ENCODE measurements at places on chromosomes 1 and 21. TPM values are rescaled to one million over a fixed set of nuclear protein-coding genes. Genes with fewer than 3 reads are reported as not detected.

Gene ATP5PB
- total RNA-seq: 177 TPM

Gene VASH2
- total RNA-seq: 0.10 TPM

Gene IL12RB2
- total RNA-seq: 1.3 TPM

Gene CRYAA
- total RNA-seq: not detected

Gene KCNJ9
- not detected for total RNA-seq

Gene ACBD3
- total RNA-seq: 53.4 TPM

Gene PRSS38
- not detected for total RNA-seq

Gene TBX19
- total RNA-seq: 1.5 TPM

Gene LPAR3
- 0.84 TPM for total RNA-seq

Gene SNX7
- 0.42 TPM for total RNA-seq

Gene SLC5A3
- 16.6 TPM for total RNA-seq

Gene CHRM3
- total RNA-seq: 0.10 TPM

Gene SPRR2E
- not detected for total RNA-seq

Gene FAM177B
- 0.63 TPM for total RNA-seq

Gene IL22RA1
- total RNA-seq: not detected

Gene KCNH1
- not detected for total RNA-seq

Gene FNBP1L
- total RNA-seq: 2.2 TPM

Gene PTGFR
- under 0.01 TPM for total RNA-seq

Gene C1orf185
- not detected for total RNA-seq

Gene FCRLB
- 1.0 TPM for total RNA-seq

Gene PLA2G2F
- total RNA-seq: not detected

Gene C8A
- not detected for total RNA-seq

Gene MCL1
- total RNA-seq: 1,412 TPM

Gene LIPI
- not detected for total RNA-seq

Gene TNFRSF18
- 1.2 TPM for total RNA-seq

Gene ACTA1
- total RNA-seq: not detected

Gene KRTAP19-1
- total RNA-seq: not detected

Gene PLA2G2C
- under 0.01 TPM for total RNA-seq

Gene DMRTA2
- under 0.01 TPM for total RNA-seq

Gene LAMC1
- 2.6 TPM for total RNA-seq

Gene TAF5L
- 20.1 TPM for total RNA-seq

Gene TRPM2
- 2.2 TPM for total RNA-seq

Gene VHLL
- not detected for total RNA-seq

Gene IL19
- total RNA-seq: 0.10 TPM

Gene S100A7
- total RNA-seq: not detected

Gene TFF2
- not detected for total RNA-seq

Gene OR2T35
- total RNA-seq: 0.42 TPM

Gene NCAM2
- total RNA-seq: 0.10 TPM

Gene HDGF
- total RNA-seq: 98.9 TPM

Gene CHIA
- under 0.01 TPM for total RNA-seq

Gene BRINP2
- total RNA-seq: not detected

Gene CD1B
- total RNA-seq: 0.52 TPM

Gene SERTAD4
- under 0.01 TPM for total RNA-seq

Gene SPRR5
- total RNA-seq: not detected

Gene LCK
- total RNA-seq: 112 TPM

Gene ZNF692
- 5.6 TPM for total RNA-seq

Gene COL18A1
- total RNA-seq: 8.6 TPM

Gene MMEL1
- 0.63 TPM for total RNA-seq

Gene ASPM
- 0.84 TPM for total RNA-seq

Gene PKLR
- total RNA-seq: not detected

Gene NUDT4B
- total RNA-seq: 34.0 TPM

Gene PGLYRP4
- total RNA-seq: not detected

Gene HSD3B2
- not detected for total RNA-seq

Gene LCE1C
- not detected for total RNA-seq

Gene C1orf226
- total RNA-seq: not detected

Gene VCAM1
- 0.42 TPM for total RNA-seq

Gene SPATA46
- total RNA-seq: not detected

Gene BARHL2
- total RNA-seq: not detected

Gene CD53
- 334 TPM for total RNA-seq

Gene PTGER3
- 0.52 TPM for total RNA-seq

Data from mononuclear cell (primary cell).